ENCODE measurements at places on chromosomes 3 and 15. TPM values are rescaled to one million over a fixed set of nuclear protein-coding genes. Genes with fewer than 3 reads are reported as not detected.

Gene CHDH
- total RNA-seq, result 0.62 TPM

Gene FBXL2
- not detected for total RNA-seq

Gene ZNF80
- total RNA-seq, result 0.21 TPM

Gene BTLA
- 33.7 TPM for total RNA-seq

Gene SI
- not detected for total RNA-seq

Gene LRRIQ4
- total RNA-seq, result 0.09 TPM

Gene RTP1
- not detected for total RNA-seq

Gene AGBL1
- total RNA-seq, result not detected
